Activated CD4-positive, alpha-beta memory T cell treated with anti-CD3 and anti-CD28 coated beads, Interleukin-2, amount 10 ng/mL, durations not matched to agents 7 days and 5 days (primary cell): ENCODE measurements at places on chromosomes 7 and 10.

- no peak for DNase-seq
These were observed 59.6 kb upstream of the TRIL start for GRCh38 chr7:29017713-29018112.

DNA sequence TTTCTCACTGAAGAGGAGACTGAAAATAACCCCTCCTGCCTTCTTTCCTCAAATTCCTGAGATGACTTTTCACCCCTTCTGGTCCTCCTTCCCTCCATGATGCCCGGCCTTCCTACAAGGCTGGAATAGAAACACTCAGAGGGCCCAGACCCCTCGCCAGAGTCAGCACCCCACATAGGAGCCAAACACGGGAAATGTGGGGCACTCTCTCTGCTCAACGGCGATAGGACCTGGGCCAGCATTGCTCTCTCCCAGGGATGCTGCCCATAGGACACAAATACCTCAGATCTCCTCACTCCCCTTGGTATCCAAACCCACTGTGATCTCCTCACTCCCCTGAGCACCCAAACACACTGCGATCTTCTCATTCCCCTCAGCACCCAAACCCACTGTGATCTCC lies 7.4 kb downstream of the CFAP46 start:
- DNase-seq = no peak

- no peak for DNase-seq
These were observed 8.1 kb downstream of the MPP7 start for GRCh38 chr10:28294809-28295208.

DNA sequence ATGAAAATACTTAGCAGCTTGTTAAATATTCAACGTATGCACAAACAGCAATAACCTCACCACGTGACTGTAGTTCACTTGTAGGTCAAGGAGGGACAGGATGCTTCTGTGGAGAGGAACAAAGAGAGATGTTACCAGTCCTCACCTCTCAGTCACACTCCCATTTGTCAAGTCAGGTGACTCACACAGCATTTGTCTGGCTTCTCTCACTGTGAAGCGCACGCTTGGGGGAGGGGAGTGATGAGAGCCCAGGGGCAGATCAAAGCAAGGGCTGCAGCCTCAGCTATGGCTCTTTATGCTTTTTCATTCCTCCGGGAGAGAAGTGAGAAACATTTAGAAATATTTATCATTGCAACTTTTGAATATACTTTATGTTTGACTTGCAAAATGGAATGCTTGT lies 2.9 kb upstream of the RBM20 start:
- peak; percentile 37 for DNase-seq

- DNase-seq = peak; percentile 27
These were observed 733 bp downstream of the HIBADH start for GRCh38 chr7:27661811-27662489.

GRCh38 chr7:80833289-80834268 lies 85.3 kb downstream of the SEMA3C start:
- no peak for DNase-seq
